ENCODE measurements at places on chromosomes 5 and 9. TPM values are rescaled to one million over a fixed set of nuclear protein-coding genes. Genes with fewer than 3 reads are reported as not detected.

GRCh38 chr9:128251732-128252100 lies 24.1 kb downstream of the GOLGA2 start:
- H3K4me3 ChIP-seq = no peak overlapping the region
- H3K36me3 ChIP-seq = no peaks in the 10 kb centered on the region
- H3K27ac ChIP-seq = no peak overlapping the region
- no peak for DNase-seq

Gene MUSK
- not detected for total RNA-seq

- H3K4me1 ChIP-seq = no peaks in the 10 kb centered on the region
- no peak overlapping the region for H3K27ac ChIP-seq
- H3K27me3 ChIP-seq = no peaks in the 10 kb centered on the region
Measured at GRCh38 chr9:99601571-99602111, 220.0 kb upstream of the NR4A3 start.

Gene LSM11
- total RNA-seq = 5.1 TPM

DNA sequence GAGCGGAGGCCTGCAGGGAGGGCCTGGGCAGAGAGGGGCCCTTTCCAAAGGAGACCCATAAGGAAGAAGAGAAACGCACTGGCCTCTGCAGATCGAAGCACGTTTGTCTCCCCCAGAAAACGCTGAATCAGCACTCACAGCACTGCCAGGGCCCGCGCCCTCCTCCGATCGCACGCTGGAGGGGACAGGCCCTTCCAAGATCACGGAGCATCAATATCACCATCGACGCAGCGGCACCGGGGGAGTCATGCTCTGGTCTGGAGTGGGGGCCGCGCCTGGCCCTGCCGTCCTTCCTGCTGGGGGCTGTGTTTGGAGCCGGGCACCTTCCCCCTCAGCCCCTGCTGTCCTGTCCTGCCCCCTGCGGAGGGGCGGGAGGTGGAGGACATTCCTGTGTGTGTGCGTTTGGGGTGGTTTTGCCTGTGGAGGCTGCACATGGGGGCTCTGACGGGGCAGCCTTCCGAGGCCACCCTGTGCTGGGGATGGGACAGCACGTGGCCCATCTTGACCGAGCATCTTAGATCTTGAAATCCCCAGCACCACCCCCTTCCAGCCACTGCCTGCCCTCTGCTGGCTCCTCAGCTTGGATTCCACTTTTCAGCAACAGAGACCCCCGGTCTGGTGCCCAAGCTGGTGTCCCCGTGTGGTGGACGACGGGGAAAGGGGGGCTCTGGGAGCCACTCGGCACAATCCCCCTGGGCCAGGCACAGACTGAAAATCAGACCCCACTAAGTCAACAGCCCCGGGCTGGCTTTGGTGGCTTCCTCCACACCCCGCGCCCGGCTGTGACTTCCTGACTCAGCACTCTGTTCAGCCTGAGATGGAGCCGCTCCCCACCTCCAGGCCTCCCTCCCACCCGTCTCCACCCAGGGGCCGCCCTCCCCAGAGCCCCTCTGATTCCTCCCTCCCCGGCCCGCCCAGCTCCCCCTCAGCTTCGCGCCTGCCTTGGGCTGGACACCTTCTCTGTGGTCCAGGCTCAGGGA lies 8.3 kb downstream of the TMEM250 start:
- no peaks in the 10 kb centered on the region for H3K27me3 ChIP-seq
- no peak for DNase-seq
- H3K27ac ChIP-seq = peak overlapping the region; percentile 62
- no peaks in the 10 kb centered on the region for H3K36me3 ChIP-seq
- peak overlapping the region; percentile 69 for H3K4me3 ChIP-seq
- peaks cover 75% of the 10 kb centered on the region for H3K4me1 ChIP-seq

Gene TAS2R1
- total RNA-seq = not detected

- no peaks in the 10 kb centered on the region for H3K36me3 ChIP-seq
- H3K4me3 ChIP-seq = no peak overlapping the region
- no peaks in the 10 kb centered on the region for H3K4me1 ChIP-seq
- no peak overlapping the region for H3K27ac ChIP-seq
- H3K27me3 ChIP-seq = no peaks in the 10 kb centered on the region
Measured at GRCh38 chr5:128681764-128682592, 143.9 kb upstream of the FBN2 start.
